Skin of body (tissue), 3 donors: ENCODE measurements at places on chromosomes 4 and X.

- no peak for DNase-seq
Measured at GRCh38 chr4:166017804-166018203, 144.8 kb downstream of the TLL1 start.

DNA sequence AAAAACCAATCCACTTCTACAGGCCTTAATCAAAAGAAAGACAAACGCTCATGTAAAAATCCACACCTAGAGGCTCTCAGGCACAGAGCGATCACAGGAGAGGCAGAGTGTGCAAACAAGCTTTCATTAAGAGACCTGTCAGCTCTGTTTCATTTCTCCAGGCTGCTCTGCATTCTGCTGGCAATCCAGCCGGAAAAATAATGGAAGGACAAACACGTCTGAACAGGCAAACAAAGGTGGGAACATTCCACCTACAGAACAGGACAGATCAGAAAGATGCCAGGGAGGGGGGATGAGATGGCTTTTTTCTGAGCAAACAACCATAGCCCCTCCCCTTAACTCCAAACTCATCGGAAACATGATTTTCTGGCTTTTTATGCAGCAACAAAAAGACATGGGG lies 9.7 kb downstream of the SOD3 start:
- DNase-seq, result no peak

- DNase-seq, result no peak
Measured at GRCh38 chr4:174080361-174080760, 203.1 kb downstream of the FBXO8 start.

DNA sequence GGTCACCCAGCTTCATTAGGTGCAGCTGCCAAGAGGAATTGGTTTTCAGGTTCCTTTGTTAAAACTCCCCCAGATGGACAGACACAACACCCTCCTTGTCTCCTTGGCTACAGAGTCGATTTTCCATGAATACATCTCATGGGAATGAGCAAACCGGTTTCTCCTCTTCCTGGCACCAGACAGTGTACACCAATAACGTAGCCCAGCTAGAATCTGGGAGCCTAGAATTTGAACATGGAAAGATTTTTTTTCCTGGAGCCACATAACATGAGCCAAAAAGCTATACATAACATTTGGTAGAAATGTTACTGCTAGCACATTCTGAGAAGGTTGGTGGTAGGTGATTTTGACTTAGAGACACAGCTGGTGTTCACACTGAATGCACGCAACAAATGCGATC lies 62.9 kb upstream of the SLC34A2 start:
- DNase-seq, result no peak

DNA sequence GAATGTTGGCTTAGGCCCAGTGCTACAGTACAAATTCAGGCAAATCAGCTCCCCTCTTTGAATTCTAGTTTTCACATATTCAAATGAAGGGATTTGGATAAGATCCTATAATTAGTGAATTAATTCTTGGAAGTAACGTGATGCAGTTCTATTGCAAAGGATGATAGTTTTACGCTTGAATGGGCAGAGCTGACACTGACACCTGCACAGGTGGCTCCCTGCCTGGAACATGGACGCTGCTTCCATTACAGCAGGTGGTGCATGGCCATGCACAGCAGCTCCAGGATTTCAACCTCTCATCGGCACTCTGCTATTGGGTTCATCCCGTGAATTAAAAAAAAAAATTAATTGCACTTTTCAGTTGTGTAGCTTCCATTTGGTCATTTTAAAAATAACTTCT lies 28.4 kb upstream of the RPS6KA6 start:
- no peak for DNase-seq

DNA sequence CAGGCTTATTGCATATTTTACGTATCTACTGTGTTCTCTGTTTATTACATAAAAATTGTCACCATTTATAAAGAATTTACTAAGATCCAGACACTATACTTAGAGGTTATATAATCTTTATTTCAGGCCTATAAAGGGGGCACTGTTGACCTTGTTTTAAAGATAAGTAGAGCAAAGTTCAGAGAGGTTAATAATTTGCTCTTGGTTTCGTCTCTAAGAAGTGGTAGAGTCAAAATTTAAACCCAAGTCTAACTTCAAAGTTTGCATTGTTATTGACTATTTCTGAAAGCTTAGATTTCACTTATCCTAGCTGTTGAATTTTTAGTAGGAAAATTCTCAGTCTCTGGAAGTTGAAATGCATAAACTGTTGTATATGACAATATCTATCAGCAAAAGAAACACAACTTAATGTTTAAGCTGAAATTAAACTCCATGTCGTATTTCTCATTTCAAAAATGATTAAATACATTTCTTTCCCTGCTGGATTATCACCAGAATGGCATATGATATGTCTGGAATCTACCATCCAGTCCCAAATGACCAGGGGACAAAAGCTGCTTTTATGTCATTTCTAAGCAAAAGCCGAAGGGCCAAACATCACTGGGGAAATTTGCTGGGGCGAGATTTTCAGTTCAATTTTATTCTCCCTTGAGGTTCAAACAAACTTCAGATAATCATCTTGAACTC lies 138.4 kb downstream of the SLC7A11 start:
- no peak for DNase-seq
